ENCODE measurements at places on chromosomes 13 and 19.

DNA sequence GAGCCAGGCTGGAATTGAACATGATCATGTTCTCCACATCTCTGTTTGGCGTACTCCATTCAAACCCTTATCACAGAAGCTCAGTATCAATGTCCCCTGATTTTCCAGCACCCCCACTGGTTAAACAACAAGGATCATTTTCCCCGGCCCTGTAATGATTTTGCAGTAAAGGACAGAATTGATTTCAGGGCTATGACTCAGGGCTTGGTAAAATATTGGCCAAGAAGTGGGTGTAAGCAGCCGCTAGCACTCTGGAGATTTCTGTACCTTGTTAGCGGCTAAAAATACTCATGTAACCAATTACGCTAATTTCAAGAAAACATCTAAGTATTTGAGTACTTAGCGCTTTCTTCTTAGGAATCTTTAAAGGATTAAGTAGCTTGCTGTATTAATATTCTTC, 69.5 kb upstream of the FNDC3A start:
- no peak for DNase-seq

DNA sequence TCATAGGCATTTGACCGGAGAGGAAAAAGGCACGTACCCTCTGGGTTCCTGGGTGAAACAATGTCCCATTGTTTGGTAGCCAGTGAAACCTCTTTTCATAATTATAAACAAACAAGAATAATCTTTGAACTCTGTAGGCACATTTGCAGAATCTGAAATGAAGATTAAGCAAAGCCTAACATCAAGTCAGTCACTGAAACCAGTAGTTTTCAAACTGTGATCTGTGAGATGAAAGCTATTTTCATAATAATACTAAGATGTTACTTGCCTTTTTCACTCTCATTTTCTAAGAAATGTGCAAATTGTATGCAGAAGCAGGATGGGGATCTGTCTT, 105.4 kb downstream of the WDFY2 start:
- DNase-seq = no peak

DNA sequence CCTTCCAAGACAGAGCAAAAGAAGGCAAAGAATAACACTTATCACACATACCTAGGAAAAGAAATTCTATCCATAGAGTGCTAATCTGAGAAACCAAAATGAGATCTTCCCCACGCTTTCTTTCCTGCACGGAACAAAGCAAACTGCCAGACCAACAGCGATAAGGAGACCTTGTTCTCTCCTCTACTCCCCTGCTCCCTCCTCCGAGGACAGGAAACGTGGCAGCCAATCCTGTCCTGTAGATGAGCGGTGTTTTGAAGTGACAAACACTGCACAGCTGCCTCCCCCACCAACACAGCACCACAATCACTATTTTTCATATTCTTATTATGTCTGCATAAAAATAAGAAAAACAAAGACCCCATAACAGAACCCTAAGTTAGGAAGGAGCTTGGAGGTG, 113.9 kb upstream of the IRS2 start:
- DNase-seq = no peak

- no peak for DNase-seq
Observed at GRCh38 chr13:84377106-84377505, 494.8 kb upstream of the SLITRK1 start.

- no peak for DNase-seq
Observed at GRCh38 chr19:16042533-16043085, 33.7 kb upstream of the TPM4 start.

- DNase-seq = no peak
Observed at GRCh38 chr13:71412231-71412630, 454.8 kb downstream of the DACH1 start.

DNA sequence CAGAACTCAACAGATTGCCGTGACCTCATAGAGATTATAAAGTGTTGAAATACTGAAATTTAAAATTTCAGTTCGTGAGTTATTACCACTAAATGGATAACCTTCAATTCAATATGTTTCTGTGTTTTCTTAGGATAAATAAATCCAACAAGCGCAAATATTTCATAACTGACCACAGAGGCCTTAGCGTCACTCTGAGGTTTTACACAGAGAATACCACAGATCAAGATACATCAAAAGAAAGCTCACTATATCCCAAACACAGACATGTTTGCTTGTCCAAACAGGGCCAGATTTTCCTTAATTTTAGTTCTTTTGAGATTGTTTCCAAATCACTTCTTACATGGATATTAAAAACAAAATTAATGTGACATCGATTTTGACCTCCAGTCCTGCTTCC, 235.8 kb downstream of the EFNB2 start:
- no peak for DNase-seq

DNA sequence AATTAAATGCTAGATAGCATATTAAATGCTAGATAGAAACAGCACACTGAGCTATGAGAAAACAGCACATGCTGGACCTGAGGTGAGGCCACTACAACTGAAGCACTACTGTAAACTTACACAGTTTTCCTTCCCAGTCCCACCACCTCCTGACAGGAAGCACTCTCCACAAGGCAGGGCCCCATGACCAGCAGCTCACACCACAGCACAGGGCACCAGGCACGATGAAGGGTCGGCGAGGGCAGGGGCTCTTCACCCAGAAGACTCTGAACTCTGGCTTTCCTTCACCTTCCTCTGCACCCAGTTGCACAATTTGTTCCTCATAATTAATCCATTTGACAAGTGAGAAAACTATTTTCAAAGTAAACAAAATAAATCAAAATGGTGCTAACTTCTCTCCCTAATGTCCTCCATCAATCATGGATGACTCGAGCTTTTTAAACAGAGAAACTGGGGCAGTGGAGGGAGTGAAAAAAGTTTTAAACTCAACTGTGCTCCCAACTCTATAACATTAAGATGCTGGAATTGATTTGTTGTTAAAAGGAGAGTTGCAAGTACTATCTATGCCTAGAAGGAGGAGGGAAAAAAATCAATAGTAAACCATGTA, 568.7 kb downstream of the UQCRFS1 start:
- DNase-seq = no peak

DNA sequence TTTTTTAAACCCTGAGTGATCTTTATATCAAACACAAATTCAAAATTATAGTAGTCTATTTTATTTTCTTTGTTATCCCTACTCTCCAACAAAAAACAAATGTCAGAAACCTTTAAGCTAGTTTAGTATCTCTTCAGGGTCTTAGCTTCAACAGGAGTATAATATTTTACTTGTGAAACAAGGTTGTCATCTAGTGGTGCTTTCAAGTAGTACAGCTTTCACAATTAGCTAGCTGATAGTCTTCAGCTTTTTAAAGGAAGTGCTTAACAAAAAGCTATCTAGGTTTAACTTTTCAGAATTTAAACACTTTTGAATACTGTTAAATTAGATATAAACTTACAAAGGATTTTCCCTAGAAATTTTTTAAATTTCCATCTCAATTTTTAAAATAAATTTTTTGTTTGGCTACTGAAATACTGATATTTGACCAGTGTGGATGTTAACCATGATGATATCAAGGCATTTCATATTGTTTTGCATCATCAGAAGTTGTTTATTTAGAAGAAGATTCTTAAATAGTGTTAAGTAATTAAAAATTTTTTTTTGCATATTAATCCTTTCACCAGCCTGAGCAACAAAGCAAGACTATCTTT, 34.2 kb downstream of the TDRD3 start:
- DNase-seq = no peak

DNA sequence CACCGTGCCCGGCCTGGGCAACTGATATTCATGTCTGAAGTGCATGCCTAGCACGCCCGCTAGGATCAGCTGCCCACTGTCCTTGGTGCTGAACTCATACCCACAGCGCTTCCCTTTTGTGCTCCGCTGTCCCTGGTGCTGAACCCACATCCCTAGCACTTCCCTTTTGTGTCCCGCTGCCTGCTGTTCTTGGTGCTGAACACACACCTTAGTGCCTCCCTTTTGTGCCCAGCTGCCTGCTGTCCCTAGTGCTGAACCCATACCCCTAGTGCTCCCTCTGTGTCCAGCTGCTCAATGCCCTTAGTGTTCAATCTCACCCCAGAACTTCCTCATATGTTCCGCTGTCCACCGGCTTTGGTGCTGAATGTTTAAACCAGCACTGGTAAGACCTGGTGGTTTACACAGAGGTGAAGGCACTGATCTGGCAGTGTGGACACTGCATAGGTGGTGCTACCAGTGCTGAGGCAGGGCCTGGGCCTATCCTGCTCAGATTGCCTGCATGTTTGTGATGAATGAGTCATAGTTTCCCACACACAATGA, 26.3 kb upstream of the SIGLEC11 start:
- peak; percentile 70 for DNase-seq

- DNase-seq = no peak
Observed at GRCh38 chr19:9952276-9952675, 16.0 kb upstream of the OLFM2 start.

DNA sequence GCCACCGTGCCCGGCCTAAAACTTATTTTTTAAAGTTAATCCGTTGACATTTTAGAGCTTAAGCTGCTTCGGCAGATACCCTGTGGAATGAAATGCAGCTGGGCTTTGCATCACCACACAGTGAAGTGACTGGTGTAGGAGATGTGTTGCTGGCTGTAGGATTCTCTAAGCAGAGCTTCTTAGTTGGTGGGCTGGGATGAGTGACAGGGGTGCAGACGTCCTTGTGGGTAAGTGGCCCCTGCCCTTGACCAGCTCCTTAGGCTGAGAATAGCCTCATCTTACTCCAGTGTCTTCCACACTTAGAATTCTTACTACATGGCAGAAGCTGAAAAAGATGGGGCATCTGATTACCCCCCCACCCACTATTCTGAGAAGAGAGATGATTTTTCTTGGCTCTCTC, 11.6 kb downstream of the GATAD2A start:
- DNase-seq = no peak
